Neural crest cell (in vitro differentiated cells): ENCODE measurements at places on chromosomes 12 and 14.

GRCh38 chr14:67239582-67239981 is 1.7 kb upstream of the PALS1 start:
- DNase-seq = no peak

- no peak for DNase-seq
These were observed 126.8 kb upstream of the CPM start for GRCh38 chr12:69059465-69060457.

GRCh38 chr12:65836419-65837197 is 12.3 kb downstream of the HMGA2 start:
- DNase-seq = no peak

DNA sequence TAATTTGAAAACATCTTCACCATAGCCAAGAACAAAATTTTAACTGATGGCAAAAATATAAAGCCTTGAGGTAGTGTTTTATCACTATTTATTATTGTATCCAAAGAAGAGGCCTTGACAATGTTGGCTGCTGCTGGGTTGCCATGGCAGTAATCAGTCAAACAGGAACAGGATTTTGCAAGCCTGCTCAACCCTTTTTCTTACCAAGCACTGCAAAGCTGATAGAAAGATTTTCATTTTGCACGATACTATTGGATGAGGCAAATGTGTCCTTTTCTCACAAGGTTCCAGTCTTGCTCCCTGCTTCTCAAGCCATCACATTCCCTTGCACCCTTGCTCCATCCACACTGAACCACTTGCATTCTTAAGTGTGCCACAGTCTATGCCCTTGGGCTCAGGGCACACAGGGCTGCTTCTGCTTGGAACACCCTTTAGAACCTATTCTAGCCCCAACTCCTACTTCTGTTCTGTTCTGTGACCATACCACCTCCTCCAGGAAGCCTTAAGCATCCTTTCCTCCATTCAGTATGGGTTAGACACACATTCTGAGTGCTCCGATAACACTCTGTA is 76.5 kb upstream of the AMIGO2 start:
- DNase-seq = no peak

GRCh38 chr14:73599499-73599898 is 7.8 kb downstream of the ACOT4 start:
- DNase-seq = no peak

DNA sequence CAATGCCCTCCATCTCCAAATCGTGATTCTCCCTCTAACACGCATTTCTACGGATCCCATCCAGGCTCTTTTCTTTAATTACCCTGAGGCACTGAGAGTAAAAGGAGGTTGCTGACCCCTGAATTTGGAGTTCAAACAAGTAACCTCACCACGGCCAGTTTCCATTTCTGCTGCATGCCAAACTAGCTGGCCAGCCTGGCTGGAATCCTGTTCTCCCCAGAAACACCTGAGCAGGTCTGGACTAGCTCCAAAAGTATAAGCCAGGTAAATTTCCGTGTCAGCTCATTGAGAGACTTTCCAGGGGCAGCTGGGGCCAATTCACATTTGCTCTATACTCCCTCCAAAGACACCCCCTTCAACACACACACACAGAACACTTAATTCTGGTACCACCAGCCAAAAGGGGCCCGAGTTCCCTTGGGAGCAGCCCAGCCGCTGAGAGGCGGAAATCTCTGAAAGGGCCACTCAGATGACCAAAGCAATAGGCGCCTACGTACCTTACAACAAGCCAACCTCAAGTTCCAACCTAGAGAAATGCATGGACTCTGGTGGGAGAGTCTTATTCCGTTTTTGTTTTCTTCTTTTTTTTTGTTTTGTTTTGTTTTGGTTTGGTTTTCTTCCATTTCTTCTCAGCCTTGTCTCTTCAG is 131.4 kb downstream of the NDUFA12 start:
- no peak for DNase-seq

DNA sequence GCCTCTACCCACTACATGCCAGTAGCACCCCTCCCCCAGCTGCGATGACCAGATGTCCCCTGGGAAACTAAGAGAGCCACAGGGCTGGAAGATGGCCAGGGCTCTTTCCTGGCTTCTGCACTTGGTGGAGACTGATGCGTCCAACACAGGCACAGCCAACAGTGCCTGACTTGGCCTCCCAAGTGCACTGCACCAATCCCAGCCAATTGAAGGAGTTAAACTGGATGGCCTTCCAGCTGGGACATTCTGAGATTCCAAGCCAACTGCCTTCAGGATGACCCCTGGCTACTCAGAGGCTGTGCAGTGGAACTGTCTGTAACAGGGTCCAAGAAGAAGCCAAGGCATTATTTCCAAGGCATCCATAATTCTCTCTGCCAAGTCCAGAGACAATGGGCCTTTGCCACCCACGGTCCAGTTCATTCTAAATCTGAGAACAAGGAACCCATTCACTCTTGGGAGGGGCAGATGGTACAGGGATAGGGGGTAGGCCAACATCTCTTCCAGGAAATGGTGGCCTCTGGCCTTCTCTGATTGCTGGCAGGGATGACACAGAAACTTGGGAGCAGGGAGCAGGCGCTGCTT is 35.2 kb downstream of the PRIMA1 start:
- DNase-seq = no peak
